ENCODE measurements at places on chromosomes 5 and 9. TPM values are rescaled to one million over a fixed set of nuclear protein-coding genes. Genes with fewer than 3 reads are reported as not detected.

The SLC23A1 gene
- total RNA-seq: not detected

The PLAC8L1 gene
- not detected for total RNA-seq

The UBE2QL1 gene
- total RNA-seq: 3.2 TPM

The RAD17 gene
- 23.9 TPM for total RNA-seq

The ZNF883 gene
- 2.8 TPM for total RNA-seq

The TMOD1 gene
- total RNA-seq: 77.6 TPM

The GABRP gene
- not detected for total RNA-seq

DNA sequence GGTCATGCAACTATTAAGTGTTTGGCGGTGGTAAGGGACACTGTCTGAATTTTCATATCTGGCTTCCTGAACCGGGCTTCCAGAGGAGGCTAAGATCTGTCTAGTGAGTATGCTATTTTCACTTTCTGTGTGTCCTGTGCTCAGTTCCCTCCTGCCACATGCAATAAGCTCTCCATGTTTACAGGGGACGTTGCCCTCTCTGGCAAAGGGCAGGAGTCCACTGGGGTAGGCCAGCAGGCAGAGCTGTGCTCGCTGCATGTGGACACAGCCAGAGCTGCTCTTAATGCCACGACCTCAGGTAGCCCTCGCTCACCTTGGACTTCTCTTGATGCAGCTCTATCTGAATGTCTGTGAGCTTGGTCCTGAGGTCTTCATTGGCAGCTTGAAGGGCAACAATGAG, 111.2 kb downstream of the JAKMIP2 start:
- DNase-seq: no peak
- H3K36me3 ChIP-seq: no peaks in the 10 kb centered on the region
- no peak overlapping the region for H3K4me3 ChIP-seq
- H3K4me1 ChIP-seq: peaks cover 16% of the 10 kb centered on the region
- no peaks in the 10 kb centered on the region for H3K27me3 ChIP-seq

GRCh38 chr5:69134126-69134525, 32.8 kb upstream of the CCNB1 start:
- H3K4me3 ChIP-seq: no peak overlapping the region
- H3K27me3 ChIP-seq: no peaks in the 10 kb centered on the region
- peaks cover 12% of the 10 kb centered on the region for H3K36me3 ChIP-seq
- no peaks in the 10 kb centered on the region for H3K4me1 ChIP-seq
- DNase-seq: no peak

DNA sequence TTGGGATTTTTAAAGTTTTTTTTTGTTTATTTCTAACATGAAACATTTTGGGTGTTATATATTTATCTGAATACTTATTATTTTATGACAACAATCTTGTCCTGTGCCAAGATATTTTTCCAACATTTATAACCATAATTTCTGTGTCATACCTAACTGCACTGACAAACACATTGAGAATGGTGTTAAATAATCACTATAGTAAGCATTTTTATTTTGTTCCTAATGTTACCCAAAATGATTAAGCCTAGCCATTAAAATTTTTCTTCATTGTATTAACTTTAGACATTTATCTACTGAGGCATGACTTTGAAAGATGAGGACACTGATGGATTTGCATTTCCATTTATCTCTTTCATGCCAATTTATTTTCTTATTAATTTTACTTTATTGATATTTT, 91.6 kb upstream of the STK32A start:
- no peaks in the 10 kb centered on the region for H3K4me1 ChIP-seq
- H3K36me3 ChIP-seq: no peaks in the 10 kb centered on the region
- no peak for DNase-seq

DNA sequence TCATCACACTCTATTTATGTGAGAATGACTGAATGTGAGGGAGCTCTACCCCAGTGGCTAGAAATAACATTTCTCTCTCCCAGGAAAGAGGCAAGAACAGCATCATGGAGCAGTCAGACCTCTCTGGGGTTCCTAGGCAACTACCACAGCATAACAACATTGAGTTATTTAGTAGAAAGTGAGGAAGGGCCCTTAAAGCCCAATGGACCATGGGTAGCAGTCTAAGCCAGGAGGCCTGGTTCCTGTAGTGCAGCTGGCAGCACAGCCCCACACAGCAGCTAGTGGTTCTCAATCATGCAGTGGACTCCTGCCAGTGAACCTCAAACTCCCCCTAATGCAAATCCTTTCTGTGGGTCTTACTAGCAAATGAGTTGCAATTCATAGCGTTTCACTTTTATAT, 55.3 kb downstream of the SPEF2 start:
- H3K27me3 ChIP-seq: no peaks in the 10 kb centered on the region
- DNase-seq: no peak
- H3K36me3 ChIP-seq: no peaks in the 10 kb centered on the region
- no peak overlapping the region for H3K4me3 ChIP-seq
- H3K4me1 ChIP-seq: no peaks in the 10 kb centered on the region

- H3K36me3 ChIP-seq: no peaks in the 10 kb centered on the region
- no peak for DNase-seq
- no peaks in the 10 kb centered on the region for H3K27me3 ChIP-seq
- H3K4me3 ChIP-seq: no peak overlapping the region
- no peaks in the 10 kb centered on the region for H3K4me1 ChIP-seq
Observed at GRCh38 chr9:83182071-83182470, 119.1 kb upstream of the RASEF start.

- H3K36me3 ChIP-seq: no peaks in the 10 kb centered on the region
- H3K4me3 ChIP-seq: no peak overlapping the region
- DNase-seq: no peak
Observed at GRCh38 chr5:159833846-159834245, 82.4 kb upstream of the ADRA1B start.

- no peak overlapping the region for H3K4me3 ChIP-seq
- no peaks in the 10 kb centered on the region for H3K36me3 ChIP-seq
- DNase-seq: no peak
- no peaks in the 10 kb centered on the region for H3K27me3 ChIP-seq
- no peaks in the 10 kb centered on the region for H3K4me1 ChIP-seq
- no peak overlapping the region for H3K27ac ChIP-seq
Observed at GRCh38 chr9:74236857-74237256, 260.3 kb upstream of the RORB start.

DNA sequence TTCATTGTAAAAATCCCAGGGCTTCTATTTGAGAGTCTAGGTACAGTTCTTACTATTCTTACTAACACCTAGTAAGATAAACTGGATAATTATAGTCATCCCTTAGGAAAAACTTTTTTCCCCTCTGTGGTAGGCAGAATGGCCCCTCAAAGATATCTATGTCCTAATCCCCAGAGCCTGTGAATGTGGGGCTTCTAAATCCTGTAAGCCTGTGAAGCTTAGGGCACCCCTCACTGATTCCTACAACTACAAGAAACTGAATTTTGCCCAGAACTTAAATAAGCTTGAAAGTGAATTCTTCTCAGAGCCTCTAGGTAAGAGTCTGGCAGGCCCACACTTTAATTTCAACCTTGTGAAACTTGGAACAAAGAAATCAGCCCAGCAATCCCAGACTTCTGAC, 130.1 kb upstream of the ACOT12 start:
- H3K4me3 ChIP-seq: no peak overlapping the region
- no peak overlapping the region for H3K27ac ChIP-seq
- H3K36me3 ChIP-seq: no peaks in the 10 kb centered on the region
- no peaks in the 10 kb centered on the region for H3K27me3 ChIP-seq
- DNase-seq: no peak
- H3K4me1 ChIP-seq: peaks cover 15% of the 10 kb centered on the region

DNA sequence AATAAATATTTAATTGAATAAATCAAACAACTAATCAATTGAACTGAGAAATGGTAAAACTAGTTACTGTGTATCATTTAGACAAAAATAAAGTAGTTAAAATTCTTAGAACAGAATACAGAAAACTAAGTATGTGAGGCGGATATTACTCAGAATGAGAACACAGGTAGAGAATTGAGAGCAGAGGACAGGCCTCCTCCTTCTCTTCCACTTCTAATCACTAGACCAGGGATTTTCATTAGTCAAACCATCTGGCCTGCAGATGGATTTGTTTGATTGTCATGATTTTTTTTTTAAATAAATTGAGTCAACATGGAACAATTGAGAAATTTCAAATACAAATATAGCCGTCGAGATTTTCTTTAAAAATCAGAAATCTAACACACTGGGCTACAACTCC, 198.6 kb upstream of the HMHB1 start:
- no peak for DNase-seq
- no peak overlapping the region for H3K4me3 ChIP-seq
- no peaks in the 10 kb centered on the region for H3K36me3 ChIP-seq
- no peaks in the 10 kb centered on the region for H3K27me3 ChIP-seq
- H3K27ac ChIP-seq: no peak overlapping the region
- H3K4me1 ChIP-seq: no peaks in the 10 kb centered on the region

DNA sequence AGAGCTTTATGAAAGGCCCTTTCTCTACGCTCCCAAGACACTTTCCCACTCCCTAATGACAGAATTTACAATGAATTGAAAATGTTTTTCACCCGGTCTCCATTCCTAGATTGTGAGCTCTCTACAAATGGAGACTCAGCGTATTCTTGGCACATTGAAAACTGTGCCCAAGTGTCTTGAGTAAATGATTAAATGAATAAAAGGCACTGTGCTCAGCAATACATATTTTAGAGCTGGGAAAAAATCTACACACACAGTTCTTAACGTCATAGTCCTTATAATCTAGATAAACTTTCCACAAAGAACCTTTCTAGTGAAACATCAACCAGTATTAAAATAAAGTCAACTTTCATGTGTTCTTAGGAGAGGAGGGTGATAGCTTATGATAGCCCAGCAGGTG, 634.0 kb downstream of the RAB3C start:
- H3K27me3 ChIP-seq: no peaks in the 10 kb centered on the region
- no peak overlapping the region for H3K27ac ChIP-seq
- no peak for DNase-seq
- no peak overlapping the region for H3K4me3 ChIP-seq
- H3K36me3 ChIP-seq: no peaks in the 10 kb centered on the region

GRCh38 chr9:738209-738915, 103.1 kb upstream of the DMRT1 start:
- DNase-seq: peak; percentile 72
- H3K27me3 ChIP-seq: no peaks in the 10 kb centered on the region
- peak overlapping the region; percentile 95 for H3K27ac ChIP-seq
- H3K36me3 ChIP-seq: peaks cover 71% of the 10 kb centered on the region

- H3K36me3 ChIP-seq: no peaks in the 10 kb centered on the region
- no peak for DNase-seq
- no peaks in the 10 kb centered on the region for H3K27me3 ChIP-seq
- H3K4me1 ChIP-seq: peaks cover 59% of the 10 kb centered on the region
Observed at GRCh38 chr9:106869028-106869427, 6.1 kb downstream of the ZNF462 start.

DNA sequence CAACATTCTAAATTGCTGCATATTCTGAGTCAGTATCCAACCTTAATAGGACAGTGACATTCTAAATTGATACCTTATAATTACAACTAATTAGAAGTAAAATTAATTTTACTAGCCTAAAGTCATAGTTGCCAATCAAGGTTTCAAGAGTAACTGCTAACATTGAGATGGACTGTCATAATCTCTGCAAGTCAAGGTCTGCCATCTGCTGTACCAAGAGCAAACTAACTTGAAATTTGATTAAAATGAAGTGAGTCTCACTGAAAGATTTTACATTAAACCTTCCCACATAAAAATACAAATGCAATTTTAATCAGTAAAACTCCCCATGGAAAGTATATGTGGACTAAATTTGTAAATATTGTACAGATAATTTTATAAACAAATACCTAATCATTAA, 235.3 kb downstream of the PRDM9 start:
- no peak overlapping the region for H3K27ac ChIP-seq
- no peak overlapping the region for H3K4me3 ChIP-seq
- no peaks in the 10 kb centered on the region for H3K27me3 ChIP-seq
- DNase-seq: no peak

GRCh38 chr5:170501931-170502330, 1.9 kb upstream of the KCNIP1 start:
- no peaks in the 10 kb centered on the region for H3K36me3 ChIP-seq
- no peaks in the 10 kb centered on the region for H3K27me3 ChIP-seq
- peaks cover 5% of the 10 kb centered on the region for H3K4me1 ChIP-seq
- H3K27ac ChIP-seq: no peak overlapping the region
- H3K4me3 ChIP-seq: no peak overlapping the region

DNA sequence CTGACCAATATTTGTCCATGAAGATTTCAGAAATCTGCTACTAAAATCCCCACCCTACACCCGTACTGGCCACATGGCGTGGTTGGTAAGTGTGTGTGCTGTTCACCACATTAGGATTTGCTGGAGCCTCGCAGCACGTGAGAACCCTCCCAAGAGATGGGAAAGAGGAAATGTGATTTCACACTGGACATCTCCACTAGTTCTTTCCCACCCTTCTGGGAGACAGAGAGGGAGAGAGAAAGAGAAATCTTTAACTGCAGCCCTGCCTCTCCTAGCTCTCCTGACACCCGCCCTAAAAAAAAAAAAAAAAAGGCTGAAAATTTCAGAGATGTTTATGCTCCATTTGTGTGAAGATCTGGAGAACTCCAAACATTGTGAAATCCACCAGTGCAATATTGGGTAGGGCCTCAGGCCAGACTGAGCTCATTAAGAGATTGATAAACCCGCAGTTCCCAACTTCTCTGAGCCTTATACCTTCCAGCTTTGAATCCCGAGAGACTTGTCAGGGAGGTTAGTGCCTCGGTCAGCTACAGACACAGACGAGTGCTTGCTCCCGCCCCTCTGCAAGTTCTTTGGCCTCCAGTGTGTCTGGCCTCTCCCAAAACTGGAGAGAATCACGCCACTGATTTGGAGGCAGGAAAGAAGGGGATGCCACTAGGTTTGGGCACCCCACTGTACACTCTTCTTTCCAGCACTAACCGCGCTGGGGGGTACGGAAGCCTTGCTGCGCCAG, 1.9 kb downstream of the SPRY4 start:
- H3K27ac ChIP-seq: peak overlapping the region; percentile 99
- no peaks in the 10 kb centered on the region for H3K27me3 ChIP-seq
- DNase-seq: no peak
- peaks cover 67% of the 10 kb centered on the region for H3K4me1 ChIP-seq
- H3K36me3 ChIP-seq: no peaks in the 10 kb centered on the region
